ENCODE measurements at places on chromosomes 4 and X.

- peak; percentile 61 for DNase-seq
Observed at GRCh38 chrX:71095981-71096759, 519 bp downstream of the FOXO4 start.

GRCh38 chr4:56129431-56129861 is 180.7 kb downstream of the CEP135 start:
- peak; percentile 37 for DNase-seq

GRCh38 chrX:81120936-81121371 is 80.8 kb downstream of the HMGN5 start:
- DNase-seq = peak; percentile 54

DNA sequence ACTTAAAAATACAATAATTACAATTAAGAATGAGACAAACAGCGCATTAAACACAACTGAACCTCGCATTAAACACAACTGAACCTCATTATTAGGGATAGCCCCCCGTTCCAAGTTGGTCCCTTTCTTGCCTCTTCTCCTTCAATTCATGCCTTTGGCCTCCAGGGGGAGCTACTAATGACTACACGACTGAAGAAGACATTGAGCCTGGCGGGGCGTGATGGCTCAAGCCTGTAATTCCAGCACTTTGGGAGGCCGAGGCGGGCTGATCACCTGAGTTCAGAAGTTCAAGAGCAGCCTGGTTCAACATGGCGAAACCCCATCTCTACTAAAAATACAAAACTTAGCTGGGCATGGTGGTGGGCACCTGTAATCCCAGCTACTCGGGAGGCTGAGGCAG is 56.4 kb upstream of the NWD2 start:
- no peak for DNase-seq

DNA sequence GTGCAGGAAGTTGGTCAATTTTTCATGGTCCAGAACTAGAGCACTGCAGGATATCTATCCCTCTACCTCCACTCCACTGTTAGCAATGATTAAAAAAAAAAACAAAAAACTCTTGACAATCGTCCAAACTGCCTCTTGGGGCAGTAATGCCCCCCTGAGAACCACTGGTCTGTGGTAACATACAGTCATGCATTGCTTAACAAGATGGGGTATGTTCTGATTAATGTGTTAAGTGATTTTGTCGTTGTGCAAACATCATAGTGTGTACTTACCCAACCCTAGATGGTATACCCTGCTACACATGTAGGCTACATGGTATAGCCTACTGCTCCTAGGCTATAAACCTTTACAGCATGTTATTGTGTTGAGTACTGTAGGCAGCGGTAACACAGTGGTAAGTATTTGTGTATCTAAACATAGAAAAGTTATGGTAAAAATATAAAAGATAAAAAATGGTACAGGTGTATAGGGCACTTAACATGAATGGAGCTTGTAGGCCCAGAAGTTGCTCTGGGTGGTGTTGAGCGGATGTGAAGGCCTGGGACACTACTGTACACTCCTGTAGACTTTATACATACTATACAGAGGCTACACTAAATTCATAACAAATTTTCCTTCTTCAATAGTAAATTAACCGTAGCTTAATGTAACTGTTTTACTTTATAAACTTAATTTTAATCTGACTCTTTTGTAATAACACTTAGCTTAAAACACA is 34.1 kb downstream of the ART3 start:
- peak; percentile 12 for DNase-seq

GRCh38 chr4:13844740-13845139 is 217.2 kb upstream of the BOD1L1 start:
- DNase-seq = no peak

GRCh38 chrX:103240155-103240554 is 14.8 kb downstream of the TCEAL8 start:
- DNase-seq = no peak

DNA sequence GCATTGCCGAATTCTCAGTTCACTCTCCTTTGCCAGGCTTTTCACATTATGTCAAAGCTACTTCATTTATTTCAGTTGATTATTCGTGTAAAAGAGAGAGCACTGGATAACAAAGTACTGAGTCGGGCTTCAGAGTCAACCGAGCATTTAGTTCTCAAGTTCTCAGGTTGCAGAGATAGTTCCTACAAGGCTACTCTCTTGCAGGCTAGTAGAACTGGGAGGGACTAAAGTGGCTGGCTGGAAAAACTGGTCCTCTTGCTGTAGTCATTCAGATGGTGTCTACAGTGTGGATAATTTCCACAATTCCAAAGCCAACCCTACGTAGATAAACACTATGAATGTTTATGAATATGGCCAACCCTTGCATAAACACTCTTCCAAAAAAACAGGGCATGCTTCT is 4.6 kb upstream of the CCNG2 start:
- no peak for DNase-seq

DNA sequence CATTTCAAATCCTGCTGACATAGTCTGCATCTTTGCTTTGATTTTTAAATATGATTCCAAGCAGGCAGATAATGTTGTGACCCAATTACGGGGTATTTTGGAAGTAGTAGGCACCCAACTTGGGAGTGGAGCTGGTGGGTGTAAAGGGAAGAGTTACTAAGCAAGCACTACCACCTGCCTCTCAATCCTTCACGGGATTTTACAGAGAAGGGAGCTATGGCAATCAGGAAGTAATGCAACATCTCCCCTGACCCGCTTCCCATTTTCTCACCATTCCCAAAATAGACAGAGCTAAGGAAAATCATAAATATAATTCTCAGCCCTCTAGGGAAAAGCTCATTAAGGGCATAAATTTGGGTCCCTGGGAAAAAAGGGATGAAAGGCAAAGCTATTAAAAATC is 9.2 kb downstream of the APBB2 start:
- DNase-seq = no peak

GRCh38 chr4:46442963-46443362 is 53.0 kb upstream of the GABRA2 start:
- no peak for DNase-seq

- no peak for DNase-seq
Observed at GRCh38 chr4:71533121-71533520, 194.3 kb downstream of the SLC4A4 start.

DNA sequence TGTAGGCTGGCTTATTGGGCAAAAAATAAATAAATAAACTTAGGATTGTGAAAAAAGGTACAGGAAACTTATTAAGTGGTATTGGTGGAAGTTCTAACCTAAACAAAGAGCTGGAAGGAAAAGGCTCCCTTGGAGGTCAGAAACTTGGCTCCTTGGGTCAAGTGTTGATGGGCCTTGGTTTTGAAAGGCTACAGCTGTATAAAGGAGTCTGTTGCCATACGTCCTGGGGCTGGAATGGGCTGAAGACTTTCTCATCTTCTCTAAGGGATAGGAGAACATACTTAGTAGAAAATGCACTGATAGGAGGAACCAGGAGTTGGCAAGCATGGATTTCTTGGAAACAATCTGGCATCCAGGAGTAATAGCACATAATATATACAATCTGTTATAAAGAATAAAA is 56.6 kb downstream of the PDLIM5 start:
- DNase-seq = no peak

- DNase-seq = no peak
Observed at GRCh38 chrX:17441965-17442364, 67.0 kb downstream of the NHS start.

DNA sequence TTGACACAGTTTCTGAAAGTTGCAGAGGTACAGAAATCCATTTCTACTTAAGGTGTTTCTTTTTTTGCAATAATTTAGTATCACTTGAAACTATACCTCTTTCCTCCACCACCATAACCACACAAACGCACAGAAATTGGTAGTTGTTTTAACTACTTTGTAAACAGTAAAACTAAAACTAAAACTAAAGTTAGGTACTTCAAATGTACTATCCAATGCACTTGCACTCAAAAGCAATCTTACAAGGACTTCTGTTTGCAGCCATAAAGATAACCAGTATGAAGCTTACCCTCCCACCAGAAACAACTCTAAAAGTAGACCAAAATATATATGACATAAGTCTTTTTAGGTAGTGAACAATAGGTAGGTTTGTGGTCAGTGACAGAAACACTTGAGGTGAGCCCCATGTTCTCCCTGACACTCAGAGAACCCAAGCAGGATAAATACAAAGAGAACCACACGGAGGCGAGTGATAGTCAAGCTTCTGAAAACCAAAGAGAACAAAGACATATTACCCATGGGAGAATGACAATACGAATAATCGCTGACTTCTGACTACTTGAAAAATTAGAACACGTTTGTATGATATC is 72.2 kb upstream of the VBP1 start:
- DNase-seq = no peak

GRCh38 chr4:98555798-98556445 is 102.5 kb downstream of the TSPAN5 start:
- DNase-seq = no peak

- no peak for DNase-seq
Observed at GRCh38 chr4:182192511-182193181, 50.6 kb upstream of the TENM3 start.

- peak; percentile 79 for DNase-seq
Observed at GRCh38 chr4:6942238-6942800, 32.7 kb downstream of the TBC1D14 start.

GRCh38 chr4:114250439-114250891 is 271.0 kb upstream of the ARSJ start:
- DNase-seq = no peak

DNA sequence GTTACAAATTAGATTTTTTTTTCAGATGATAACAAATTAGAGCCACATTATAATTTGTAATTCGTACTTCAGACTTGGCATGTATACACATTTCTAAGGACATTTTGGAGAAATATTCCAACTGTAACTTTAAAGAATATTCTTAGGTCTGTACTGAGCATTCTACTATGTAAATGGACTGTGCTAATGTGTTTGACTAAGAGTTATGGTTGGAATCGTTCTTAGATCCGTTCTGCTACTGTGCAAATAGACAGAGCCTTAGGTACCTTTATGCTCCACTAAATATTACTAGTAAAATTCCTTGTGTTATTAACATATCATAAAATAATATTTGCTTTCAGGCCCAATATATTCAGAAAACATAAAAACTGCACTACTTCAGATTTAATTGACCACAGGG is 1180.0 kb upstream of the TENM3 start:
- no peak for DNase-seq

DNA sequence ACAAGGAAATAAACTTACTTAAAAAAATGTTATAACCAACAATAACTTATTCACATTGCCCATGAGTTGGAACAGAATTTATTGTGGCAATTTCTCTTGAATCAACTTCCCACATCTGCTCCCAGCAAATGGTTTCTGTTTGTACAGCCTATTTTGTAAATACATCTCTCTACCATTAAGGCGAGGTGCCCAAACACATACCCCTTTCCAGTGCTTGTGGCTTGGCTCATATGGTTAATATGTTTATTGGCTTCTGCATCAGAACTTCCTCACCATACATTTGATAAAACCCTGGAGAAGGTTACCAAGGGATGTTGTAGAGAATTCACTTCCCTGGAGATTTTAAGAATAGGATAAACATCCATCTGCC is 207.1 kb downstream of the SOWAHB start:
- DNase-seq = no peak

DNA sequence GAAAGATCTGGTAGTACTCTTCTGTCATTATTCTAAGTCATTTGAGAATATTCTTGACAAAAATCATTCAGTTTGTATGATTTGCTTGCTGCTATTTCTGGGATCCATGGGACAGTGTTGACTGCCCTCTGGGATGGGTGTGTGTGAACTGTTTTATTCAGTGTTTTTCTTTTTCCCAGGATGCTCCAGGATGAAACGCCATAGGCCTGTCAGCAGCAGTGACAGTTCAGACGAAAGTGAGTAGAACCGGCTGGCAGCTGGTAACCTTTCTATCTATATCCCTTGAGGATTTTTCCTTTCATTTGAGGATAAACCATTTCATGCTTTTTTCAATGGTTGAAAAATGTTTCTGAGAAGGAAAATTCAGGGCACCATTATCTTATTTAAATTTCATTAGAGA is 72.5 kb downstream of the JADE3 start:
- DNase-seq = no peak

- DNase-seq = no peak
Observed at GRCh38 chr4:165700855-165701254, 172.2 kb upstream of the TLL1 start.

- no peak for DNase-seq
Observed at GRCh38 chr4:81914623-81915022, 442.9 kb upstream of the RASGEF1B start.

DNA sequence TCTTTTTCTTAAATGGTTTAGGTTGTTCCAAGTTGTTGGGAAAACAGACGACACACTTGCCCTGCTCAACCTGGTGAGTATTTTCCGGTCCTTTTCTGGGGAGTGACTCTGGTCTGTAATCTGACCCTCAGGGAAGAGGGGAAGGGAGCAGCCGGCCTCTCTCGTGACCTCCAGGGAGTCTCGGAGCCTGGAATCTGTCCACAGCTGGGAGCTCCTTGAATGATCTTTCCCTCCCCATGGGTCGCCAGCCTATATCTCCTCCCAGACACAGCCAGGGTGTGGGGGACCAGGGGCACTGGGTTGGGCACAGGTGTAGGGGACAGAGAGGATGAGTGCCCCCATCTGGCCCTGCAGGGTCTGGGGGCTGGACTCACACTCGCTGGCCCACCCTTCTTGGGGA is 18.9 kb downstream of the TMEM175 start:
- no peak for DNase-seq

GRCh38 chr4:101337688-101338087 is 9.6 kb downstream of the PPP3CA start:
- DNase-seq = no peak

GRCh38 chrX:54530357-54530900 is 410 bp downstream of the GNL3L start:
- DNase-seq = no peak

DNA sequence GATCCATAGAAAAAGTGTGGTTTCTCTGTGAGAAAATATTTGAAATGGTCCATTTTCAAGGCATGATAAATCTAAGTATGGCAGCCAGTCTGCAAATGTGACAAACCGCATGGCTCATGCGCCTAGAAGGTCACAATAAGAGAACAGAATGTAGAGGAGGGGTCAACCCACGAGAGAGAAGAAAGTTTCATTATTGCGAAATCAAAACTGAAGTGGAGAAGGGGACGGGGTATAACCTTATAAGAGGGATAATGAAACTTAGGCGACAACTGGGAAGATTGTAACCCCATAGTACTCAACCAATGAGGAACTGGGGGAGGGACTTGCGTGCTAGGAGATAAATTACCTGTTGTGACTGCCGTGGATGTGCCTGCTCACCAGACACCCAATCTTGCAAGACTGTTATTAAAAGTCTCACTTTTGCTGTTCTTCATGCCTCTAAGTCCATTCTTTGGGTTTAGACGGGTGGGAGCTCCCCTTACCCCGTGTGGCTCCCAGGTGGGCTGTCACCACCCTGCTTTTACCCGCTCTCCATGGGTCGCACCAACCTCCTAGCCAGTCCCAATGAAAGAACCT is 21.3 kb upstream of the ZCCHC4 start:
- DNase-seq = no peak

DNA sequence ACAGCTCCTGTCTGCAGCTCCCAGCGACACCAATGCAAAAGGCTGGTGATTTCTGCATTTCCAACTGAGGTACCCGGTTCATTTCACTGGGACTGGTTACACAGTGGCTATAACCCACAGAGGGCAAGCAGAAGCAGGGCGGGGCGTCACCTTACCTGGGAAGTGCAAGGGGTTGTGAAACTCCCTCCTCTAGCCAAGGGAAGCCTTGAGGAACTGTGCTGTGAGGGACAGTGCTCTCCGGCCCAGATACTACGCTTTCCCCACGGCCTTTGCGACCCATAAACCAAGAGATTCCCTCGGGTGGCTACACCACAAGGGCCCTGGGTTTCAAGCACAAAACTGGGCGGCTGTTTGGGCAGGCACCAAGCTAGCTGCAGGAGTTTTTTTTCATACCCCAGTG is 218.9 kb downstream of the PPP3CA start:
- no peak for DNase-seq
